Stimulated activated CD4-positive, alpha-beta T cell treated with anti-CD3 and anti-CD28 coated beads, Interleukin-15, amount 100 ng/mL, for 1 hour (primary cell): ENCODE measurements at places on chromosomes 3 and 15.

GRCh38 chr15:88269356-88270062 lies 13.0 kb upstream of the NTRK3 start:
- DNase-seq = no peak

GRCh38 chr15:92878593-92879053 lies 21.5 kb upstream of the CHD2 start:
- DNase-seq = no peak

GRCh38 chr3:24270204-24270691 lies 224.4 kb downstream of the THRB start:
- DNase-seq = no peak

- no peak for DNase-seq
Observed at GRCh38 chr3:10351013-10351735, 30.3 kb upstream of the SEC13 start.

GRCh38 chr15:47887241-47887800 lies 170.0 kb downstream of the SEMA6D start:
- no peak for DNase-seq

DNA sequence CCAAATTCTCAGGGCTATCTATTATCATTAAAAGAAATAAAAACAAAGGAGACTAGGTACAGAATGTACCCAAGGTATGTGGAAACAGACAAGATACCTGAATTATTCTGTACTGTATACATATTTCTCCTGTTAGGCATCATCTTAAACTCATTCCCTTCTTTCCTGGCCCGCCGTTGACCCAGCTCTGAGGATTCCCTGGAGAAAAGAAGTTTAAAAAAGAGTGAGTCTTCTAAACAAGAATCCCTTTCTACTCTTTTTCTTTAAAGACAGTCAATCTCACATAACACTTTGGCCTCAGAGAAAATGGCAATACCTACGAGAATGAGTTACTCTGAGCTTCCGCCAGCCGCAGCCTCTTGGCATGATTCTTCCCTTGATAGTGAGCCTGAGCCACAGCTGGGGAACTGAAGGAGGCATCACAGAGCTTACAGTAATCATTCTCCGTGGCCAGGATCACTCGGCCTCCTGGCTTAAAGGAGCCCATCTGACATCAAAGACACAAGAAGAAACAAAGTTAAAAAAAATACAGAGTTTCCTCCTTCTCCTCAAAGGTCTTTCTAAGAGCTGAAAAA lies 44.2 kb downstream of the ZMAT3 start:
- DNase-seq = no peak

GRCh38 chr3:131231710-131232389 lies 149.7 kb upstream of the NUDT16 start:
- no peak for DNase-seq

DNA sequence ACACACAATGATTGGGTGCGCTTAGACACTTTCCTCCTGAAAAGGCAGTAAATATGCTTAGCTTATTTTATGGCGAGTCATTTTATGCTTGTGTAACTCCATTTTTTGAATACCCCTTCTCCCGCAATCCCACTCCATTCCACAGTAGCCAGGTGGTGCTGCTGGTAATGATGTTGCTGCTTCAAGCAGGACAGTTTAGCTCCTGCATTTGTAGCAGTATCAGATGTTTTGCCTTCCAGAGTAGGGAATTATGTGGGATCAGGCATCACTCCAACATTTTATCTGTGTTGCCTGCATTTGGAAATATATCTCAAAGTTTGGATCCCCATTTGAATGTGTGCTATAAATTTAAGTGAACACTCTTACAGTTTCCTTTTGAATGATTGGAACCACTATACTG lies 302.1 kb upstream of the SGO1 start:
- no peak for DNase-seq

DNA sequence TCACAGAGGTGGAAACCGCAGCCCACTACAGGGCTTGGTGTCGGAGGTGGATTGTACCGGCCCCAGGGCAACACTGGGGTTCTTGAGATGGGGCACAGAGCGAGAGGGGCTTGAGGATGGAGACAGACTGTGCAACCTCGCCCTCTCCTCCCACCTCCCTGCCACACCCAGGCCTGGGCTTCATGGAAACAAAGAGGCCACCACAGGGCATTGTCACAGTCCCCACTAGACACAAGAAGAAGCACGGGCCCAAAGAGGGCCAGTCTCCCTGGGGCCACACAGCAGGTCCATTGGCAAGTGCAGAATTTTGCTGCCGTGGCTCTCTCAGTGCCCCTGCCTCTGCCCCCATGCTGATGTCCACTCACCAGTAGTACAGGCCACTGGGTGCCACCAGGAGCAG lies 4.1 kb upstream of the CALML4 start:
- DNase-seq = no peak

GRCh38 chr3:100361897-100362296 lies 27.3 kb downstream of the NIT2 start:
- DNase-seq = no peak

DNA sequence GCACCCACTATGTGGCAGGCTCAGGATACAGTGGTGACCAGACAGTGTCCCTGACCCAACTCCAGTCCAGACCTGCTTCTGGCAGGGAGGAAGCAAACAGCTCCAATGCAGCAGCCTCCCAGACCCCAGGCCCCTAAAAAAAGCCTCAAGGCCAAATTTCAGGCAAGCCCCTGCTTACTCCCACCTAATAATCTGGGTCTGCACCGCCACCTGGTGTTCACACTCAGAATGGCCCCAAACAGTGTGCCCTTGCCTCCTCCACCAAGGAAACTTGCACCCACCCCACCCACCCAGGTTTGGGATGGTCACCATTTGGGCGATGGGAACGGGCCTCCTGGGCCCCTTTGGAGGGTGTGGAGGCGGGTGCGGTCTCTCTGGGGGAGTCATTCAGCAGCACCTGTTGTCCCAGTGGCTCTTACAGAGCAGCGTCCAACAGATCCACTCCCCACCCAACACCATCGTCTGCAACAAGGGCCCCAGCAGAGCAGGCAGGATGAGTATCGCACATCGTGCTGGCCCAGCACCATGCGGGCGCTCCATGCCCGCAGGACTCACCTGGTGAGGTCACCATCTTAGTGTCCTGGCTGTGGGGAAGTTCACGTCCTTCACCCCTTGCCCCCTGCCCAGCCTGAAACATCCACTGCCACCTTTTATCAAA lies 17.3 kb downstream of the C3orf18 start:
- DNase-seq = peak; percentile 47

DNA sequence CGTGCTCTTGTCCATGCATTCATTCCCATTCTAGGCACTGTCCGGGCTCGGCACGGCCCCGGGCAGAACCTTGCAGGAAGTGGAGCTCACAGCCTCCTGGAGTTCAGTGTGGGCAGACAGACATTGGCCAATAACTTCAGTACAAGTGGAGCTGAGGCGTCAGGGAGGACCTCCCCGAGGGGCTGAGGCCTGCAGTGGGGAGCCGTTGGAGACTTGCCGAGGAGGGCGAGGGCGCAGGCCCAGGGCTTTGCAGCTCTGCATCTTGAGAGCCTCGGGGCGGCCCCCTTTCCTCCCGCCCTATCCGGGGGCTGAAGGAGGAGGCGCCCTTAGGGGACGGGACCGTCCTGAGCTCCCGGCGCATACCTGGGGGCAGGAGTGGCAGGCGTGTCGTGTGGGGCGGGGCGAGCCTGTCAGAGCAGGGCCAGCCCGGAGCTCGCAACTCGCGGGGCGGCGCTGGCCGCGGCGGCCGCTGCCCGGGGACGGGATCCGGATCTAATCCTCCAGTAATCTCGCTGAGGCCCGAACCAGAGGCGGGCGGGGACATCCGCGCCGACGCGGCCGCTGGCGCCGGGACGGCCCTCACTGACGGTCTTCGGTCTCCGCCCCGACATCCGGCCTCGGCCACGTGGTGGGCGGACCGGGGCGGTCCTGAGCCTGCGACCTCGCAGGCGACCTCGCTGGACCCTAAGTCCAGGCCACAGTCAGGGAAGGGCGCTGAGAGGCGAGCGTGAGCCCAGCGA lies at the start of gene ACY1:
TSS of gene ACY1 (plus strand) at position 698 of the 740 bp plus-strand sequence. CDS start 530 bp downstream, outside the sequence.
- peak; percentile 68 for DNase-seq

GRCh38 chr3:65979731-65980130 lies 59.0 kb downstream of the MAGI1 start:
- no peak for DNase-seq

DNA sequence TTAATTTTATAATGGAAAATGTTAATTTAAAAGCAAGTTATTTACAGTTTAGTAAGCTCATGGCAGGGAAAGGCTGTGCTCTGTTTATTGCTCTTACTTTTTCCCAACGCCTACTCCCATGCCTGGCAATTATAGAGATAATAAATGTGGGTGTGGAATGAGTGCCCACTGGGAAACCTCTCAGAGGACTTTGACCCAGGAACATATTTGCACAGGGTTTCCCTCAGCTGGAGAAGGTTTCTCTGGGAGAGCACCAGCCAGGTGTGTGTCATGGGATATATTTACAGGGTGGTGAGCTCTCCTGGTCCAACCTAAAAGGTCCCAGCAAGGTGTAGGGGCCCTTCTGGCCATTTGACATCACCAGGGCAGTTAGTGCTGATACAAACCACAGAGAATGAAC lies 27.9 kb downstream of the ZNF710 start:
- no peak for DNase-seq

- DNase-seq = no peak
Observed at GRCh38 chr3:31485196-31485595, 47.5 kb upstream of the STT3B start.

DNA sequence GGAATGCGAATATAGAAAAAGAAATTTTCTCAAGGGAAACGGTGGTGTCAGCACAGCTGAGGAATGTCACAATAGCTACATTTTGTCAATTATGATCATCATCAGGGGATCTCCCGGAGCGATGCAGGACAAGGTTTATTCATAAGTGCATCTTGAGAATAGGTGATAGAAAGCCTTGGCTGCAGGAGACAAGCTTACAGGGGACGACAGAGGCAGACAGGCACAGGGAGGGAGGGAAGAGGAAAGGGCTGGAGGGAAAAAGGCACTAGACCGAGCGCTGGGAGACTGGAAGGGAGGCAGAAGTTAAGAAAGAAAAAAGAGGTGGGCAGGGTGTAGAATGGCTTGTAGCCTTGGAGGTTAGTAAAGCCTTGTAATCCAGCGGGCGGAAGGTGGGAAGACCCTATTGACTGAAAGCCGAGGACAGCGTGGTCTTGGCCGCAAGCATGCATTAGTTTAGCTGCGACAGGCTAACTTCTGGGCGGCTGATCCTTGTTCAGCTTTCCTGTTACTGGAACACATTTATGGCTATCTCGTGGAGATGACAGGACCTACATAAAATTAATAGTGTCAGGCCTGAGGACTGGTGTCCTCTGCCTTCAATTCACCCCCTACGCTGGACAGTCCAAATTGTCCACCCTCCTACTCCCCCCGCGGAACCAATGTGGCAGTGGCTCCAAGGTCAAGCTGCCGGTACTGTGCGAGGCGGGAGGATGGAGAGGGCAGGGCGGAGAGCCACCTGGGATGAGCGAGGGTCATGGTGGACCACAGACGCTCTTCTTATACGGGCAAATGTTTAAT lies 1.4 kb upstream of the NECTIN3 start:
- DNase-seq = no peak

GRCh38 chr15:56996746-56997470 lies 78.5 kb downstream of the TCF12 start:
- no peak for DNase-seq

DNA sequence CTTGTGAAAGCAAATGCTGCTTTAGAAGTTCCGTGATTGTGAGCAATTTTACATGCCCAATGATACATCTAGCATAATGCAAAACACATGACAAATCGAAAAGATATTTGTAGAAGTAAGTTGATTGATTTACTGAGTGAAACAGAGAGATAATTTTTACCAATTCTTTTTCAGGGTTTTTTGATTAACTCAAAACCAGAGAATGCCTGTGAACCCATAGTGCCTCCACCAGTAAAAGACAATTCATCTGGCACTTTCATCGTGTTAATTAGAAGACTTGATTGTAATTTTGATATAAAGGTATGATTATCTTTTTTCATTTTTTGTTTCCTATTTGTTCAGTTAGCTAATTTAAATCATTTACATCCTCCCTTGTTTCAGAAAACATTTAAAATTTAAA lies 58.8 kb downstream of the RNF13 start:
- DNase-seq = no peak

- no peak for DNase-seq
Observed at GRCh38 chr15:60218256-60218655, 179.5 kb downstream of the ANXA2 start.

- no peak for DNase-seq
Observed at GRCh38 chr15:100926258-100926657, 7.1 kb downstream of the LRRK1 start.

DNA sequence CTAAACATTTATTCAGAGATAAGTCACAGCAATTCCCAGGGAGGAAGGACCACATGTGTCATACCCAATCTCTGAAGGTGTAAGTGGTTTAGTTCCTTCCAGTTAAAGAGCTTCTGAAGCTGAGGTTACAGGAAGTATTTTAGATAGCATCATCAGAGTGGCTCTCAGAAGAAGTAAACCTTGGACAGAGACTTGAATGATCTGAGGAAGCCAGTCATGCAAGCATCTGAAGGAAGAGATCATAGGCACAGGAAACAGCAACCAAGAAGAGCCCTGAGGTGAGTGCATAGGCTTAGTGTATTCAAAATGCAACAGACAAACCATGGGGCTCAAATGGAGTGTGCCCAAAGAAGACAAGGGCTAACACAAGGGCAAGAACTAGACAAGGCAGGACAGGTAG lies 210.3 kb downstream of the ULK4 start:
- no peak for DNase-seq

GRCh38 chr15:74882528-74882927 lies 7.3 kb upstream of the MPI start:
- no peak for DNase-seq

DNA sequence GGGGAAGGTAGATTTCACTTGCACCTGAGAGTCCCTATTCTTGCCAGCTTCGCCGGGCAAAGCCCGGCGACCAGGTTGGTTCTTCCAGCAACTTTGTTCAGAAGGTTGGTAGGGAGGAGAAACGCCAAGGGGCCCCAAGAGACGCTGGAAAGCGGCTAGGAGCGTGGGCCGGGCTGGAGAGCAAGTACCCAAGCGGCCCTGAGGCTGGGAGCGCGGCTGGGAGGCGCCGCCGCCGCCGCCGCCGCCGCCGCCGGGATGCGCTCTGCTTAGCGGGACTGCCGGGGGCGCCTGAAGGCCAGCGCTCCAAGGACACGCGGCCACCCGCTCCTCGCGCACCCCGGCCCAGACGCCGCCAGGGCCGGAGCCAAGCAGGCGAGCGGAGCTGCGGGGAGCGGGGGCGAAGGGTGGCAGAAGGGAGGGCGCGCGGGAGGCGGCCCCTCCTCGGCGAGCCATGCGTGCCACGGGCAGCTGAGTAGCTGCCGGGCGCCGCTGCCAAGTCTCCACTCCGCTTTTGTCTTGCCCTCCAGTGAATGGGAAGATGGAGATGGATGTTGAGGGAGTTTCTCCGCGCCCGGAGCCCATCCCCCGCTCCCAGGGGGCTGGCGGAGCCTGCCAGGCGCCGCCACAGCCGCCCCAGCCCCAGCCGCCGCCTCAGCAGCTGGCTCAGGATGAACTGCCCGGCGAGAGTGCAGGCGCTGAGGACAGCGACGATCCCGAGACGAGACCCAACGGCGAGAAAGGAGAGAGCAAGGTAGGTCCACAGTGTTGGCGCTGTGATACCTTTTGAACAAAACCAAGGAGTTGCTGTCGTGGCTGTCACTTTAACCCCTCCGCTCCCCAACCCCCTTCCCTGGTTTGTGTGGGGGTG lies 227.4 kb upstream of the AZI2 start:
- no peak for DNase-seq

- DNase-seq = no peak
Observed at GRCh38 chr3:150367757-150368156, 40.3 kb upstream of the TSC22D2 start.
